ENCODE measurements at places on chromosomes 11 and 22.

DNA sequence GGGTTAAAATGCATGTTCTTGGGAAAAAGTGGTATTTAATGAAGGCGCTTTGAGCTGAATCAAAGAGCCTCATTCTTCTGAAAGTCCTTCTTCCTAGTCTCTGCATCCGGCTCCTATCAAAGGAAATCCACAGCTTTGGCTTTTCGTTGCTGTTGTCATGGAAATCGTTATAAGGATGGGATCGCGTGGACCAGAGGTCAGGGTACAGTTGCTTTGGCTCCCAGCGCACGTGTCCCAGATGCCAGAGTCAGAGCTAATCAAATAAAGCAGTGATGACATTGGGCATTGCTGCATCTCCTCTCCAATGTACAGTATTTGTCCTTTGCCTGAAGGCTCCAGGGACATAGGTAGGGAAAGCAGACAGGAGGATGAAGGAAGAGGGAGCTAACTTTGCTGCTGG lies 181.9 kb downstream of the MYO18B start:
- DNase-seq = no peak

- no peak for DNase-seq
Measured at GRCh38 chr11:112162761-112163546, 940 bp downstream of the IL18 start.

DNA sequence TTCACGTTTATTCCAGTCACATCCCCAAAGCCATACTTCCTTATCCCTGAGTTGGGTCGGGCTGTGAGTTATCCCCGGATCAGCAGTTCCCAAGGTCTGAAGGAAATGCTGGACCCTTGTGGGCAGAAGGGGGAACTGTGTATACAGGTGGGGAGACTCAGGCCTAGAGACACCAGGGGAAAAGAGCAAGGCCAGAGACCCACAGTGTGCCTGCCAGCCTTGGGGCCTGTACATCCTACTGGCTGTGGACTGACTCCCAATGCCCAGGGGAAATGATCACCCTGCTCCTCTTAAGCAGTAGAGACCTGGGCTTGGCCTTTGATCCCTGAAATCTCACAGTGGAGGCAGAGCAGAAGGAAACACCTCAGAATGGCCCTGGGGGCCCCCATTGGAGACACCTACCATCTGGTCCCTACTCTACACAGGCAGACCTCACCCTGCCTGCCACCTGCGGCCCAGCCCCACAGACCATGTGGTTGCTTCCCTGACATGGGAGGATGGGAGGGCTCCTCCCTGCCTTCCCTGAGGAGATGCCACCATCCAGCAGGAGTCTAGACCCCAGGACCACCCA lies 1.3 kb downstream of the SELENOM start:
- DNase-seq = no peak

GRCh38 chr22:19397734-19398104 lies 33.8 kb downstream of the HIRA start:
- DNase-seq = no peak

GRCh38 chr22:46969491-46969890 lies 207.0 kb downstream of the TBC1D22A start:
- DNase-seq = no peak

- no peak for DNase-seq
Measured at GRCh38 chr11:115665958-115666357, 161.7 kb upstream of the CADM1 start.

DNA sequence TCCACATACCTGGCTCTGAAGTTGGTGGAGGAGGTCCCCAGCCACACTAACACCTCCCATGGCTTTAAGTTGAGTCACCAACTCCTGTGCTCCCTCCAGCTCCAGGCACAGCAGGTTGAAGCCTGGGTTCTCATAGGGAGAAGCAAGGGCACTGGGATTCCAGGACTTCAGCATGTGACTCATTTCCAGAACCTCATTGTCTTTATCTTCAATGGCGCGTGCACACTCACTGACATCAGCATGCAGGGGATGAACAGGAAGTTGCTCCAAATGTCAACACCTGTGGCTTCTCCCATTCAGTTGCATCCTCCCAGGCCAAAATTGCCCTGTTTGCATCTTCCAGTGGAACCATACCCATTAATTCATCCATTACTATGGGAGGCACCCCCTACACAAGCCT lies 5.8 kb upstream of the UBQLNL start:
- DNase-seq = no peak

GRCh38 chr22:45224331-45224730 lies 16.4 kb downstream of the KIAA0930 start:
- DNase-seq = no peak

GRCh38 chr11:45745065-45745811 lies 59.7 kb upstream of the SLC35C1 start:
- no peak for DNase-seq

- no peak for DNase-seq
Measured at GRCh38 chr11:128653801-128654231, 40.1 kb upstream of the FLI1 start.

- no peak for DNase-seq
Measured at GRCh38 chr22:37357446-37358075, 69.7 kb downstream of the ELFN2 start.

DNA sequence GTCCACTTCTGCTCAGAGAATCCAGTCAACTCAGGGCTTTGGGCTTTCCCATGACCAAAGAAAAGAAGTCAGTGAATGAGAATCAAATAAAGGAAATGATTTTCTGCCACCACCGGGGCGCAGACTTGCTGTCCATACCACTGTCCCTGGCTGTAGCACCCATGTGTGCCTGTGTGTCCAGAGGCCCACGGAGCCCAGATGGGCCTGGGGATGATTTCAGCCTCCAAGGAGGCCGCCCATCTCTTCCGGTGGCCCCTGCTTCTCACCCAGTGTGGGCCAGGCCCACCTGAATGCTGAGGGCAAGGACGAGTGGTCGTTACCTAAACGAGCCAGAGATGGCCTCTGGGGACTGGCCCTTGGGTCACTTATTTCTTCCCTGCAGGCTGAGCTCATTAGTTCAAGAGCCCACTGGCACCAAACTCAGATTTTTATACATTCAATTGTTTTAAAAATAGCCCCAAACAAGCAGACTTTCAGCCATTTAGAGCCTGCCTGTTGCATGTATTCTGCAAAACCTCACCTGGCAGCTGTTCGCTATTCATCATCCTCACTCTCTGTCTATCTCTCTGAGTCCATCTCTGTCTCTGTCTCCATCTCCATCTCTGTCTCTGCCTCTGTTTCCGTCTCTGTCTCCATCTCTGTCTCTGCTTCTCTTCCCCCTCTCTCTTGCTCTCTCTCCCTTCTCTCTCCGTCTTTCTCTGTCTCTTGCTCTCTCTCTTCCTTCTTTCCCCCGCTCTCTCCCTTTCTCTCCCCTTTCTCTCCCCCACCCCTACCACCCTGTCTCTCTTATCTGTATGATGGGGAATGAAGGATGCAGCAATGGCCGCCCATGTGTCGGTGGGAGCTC lies 24.2 kb downstream of the KRTAP5-5 start:
- DNase-seq = no peak

GRCh38 chr11:130945896-130946295 lies 29.6 kb upstream of the SNX19 start:
- no peak for DNase-seq

DNA sequence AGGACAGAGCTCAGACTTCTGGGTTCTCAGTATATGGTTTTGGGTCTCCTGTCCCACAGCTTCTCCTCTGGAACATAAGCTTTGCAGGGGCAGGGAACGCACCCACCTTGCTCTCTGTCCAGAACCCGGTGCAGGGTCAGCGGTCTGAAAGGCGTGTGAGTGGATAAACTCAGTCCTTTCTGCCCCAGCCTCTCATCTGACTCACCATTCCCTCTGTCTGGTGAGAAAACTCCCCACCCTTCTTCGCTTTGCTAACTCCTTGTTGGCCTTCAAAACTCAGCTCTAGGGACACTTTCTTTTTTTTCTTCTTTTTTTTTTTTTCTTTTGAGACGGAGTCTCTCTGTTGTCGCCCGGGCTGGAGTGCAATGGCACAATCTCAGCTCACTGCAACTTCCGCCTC lies 68.9 kb upstream of the NUP50 start:
- DNase-seq = no peak

DNA sequence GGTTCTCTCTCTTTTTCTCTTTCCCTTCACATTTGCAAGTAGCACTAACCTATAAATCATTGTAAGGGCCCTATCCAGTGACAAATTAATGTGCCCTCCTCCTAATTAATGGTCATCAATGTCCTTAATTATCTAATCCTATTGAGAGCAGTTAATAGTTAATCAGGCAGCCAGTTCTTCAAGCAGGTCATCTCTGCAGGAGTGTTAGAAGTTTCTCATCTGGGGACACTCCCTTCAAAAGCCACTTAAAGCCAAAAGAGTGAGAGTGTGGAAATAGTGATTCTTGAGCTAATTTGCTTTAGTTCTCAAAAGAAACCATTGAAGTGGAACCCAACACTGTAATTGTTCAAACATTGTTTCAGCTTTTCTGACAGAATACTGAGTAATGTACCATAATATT lies 141.6 kb downstream of the ELP4 start:
- no peak for DNase-seq

GRCh38 chr22:45263463-45264269 lies 21.1 kb upstream of the UPK3A start:
- no peak for DNase-seq

DNA sequence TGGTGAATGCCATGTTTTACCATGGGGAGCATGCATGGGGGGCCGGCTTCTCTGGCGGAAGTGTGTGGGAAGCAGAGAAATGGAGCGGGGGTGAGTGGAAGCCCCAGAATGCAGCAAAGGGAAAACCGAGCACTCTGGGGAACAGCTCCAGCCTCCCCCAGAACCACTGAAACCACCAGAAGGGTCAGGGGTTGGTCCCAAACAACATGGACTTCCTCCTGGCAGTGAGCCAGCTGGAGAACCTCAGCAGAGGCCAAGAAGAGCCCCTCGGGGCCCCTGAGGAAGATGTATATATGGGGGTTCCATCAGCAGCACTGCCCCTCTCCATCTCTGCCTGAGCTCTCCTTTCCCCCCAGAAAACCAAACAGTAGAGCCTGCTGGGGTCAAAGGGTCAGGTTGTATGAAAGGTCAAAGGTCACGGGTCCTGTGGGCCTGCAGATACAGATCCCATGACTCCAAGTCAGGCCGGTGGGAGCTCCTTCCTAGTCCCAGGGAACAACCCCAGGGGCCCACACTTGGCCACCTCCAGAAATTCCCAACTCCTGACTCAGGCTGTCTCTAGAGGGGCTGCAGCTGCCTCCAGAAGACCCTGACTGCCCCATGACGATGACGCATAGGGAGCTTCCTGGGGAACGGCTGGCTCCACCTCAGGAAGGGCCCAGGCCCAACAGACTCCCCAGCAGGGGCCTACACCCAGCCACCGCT lies 48.5 kb upstream of the TIMP3 start:
- DNase-seq = no peak

GRCh38 chr11:100672498-100673033 lies 14.5 kb upstream of the ARHGAP42 start:
- no peak for DNase-seq

GRCh38 chr11:132632641-132633124 lies 899.6 kb downstream of the OPCML start:
- DNase-seq = no peak

DNA sequence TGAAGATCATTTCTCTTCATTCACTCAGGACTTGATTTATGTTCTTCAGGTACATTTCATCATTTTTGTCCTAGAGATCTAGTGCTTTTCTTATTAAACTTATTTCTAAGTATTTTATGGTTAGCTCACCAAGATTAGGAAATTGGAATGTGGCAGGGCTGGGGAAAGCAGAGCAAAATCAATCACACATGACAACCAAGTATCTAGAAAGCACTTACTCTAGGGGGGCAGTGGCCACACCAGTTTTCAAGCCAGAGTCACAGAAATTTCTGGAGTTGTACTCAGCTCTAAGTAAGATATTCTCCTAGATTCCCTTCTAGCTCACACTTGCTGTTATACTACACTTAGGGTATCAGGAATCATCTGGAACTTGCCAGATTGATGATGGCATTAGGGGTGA lies 33.3 kb upstream of the MYEOV start:
- no peak for DNase-seq

GRCh38 chr22:37199760-37200108 lies 11.7 kb upstream of the C1QTNF6 start:
- no peak for DNase-seq

DNA sequence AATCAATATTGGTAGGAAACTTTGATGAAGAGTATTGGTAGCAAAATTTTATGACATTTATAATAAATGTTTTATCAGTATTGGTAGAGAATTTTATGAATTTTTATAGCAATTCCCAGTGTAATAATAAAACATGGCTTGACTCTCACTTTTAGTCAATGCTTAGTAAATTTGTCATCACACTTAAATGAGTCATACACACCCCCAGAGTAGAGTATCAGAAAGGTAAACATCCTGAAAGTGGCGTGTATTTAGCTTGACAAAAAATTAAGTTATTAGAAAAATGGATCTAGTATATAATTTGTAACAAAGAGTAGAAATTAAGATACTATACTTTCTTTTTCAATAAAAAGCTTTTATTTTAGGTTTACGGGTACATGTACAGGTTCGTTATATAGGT lies 2.6 kb downstream of the MS4A3 start:
- DNase-seq = no peak

DNA sequence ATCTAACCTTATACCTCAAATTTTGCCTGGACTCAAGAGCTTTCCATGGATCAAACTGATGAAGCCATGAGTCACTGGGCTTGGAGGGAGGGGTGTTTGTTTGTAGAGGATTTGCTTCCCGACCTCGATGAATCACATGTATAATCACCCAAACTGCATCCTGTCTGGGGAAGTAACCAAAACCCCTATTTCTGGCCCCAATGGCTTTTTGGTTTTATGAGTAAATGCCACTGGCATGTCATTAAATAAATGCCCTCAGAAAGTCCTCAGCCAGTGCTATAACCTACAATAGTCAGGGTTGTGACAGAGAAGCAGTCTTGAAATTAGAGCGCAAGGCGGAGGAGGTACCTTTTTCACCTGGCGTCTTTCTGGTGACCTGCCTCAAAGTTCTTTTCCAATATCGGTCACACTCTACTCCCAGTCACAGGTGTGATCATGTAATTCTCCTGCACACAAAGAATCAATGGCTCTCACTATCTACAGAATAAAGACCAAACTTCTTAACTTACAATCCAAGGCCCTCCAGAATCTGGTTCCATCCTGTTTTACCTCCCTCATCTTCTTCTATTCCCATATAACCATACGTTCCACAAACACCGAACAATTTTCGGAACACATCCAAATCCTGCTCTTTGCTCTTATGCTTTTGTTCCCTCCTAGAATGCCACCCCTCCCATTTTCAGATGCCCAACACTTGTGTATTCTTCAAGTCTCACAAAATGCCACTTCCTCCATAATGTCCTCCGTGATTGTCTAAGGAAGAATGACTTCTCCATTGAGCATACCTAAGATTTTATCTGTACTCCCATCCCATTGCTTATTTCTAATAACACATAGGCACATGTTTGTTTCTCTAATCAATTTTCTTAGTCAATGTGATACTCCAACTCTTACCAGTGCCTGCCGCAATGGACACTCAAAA lies 81.3 kb upstream of the BLID start:
- no peak for DNase-seq

GRCh38 chr22:38716271-38716670 lies 10.5 kb downstream of the GTPBP1 start:
- DNase-seq = no peak

- DNase-seq = no peak
Measured at GRCh38 chr22:36852056-36852973, 8.5 kb upstream of the NCF4 start.

GRCh38 chr22:26095256-26095956 lies 73.9 kb upstream of the SEZ6L start:
- DNase-seq = no peak

- no peak for DNase-seq
Measured at GRCh38 chr11:122642472-122642922, 13.0 kb upstream of the UBASH3B start.

- no peak for DNase-seq
Measured at GRCh38 chr22:40567106-40567505, 69.4 kb downstream of the MRTFA start.
